Activated CD8-positive, alpha-beta memory T cell treated with anti-CD3 and anti-CD28 coated beads, Interleukin-2, amount 10 ng/mL, durations not matched to agents 7 days and 5 days (primary cell): ENCODE measurements at places on chromosomes 7 and 10. TPM values are rescaled to one million over a fixed set of nuclear protein-coding genes. Genes with fewer than 3 reads are reported as not detected.

The GDF2 gene
- not detected for total RNA-seq

DNA sequence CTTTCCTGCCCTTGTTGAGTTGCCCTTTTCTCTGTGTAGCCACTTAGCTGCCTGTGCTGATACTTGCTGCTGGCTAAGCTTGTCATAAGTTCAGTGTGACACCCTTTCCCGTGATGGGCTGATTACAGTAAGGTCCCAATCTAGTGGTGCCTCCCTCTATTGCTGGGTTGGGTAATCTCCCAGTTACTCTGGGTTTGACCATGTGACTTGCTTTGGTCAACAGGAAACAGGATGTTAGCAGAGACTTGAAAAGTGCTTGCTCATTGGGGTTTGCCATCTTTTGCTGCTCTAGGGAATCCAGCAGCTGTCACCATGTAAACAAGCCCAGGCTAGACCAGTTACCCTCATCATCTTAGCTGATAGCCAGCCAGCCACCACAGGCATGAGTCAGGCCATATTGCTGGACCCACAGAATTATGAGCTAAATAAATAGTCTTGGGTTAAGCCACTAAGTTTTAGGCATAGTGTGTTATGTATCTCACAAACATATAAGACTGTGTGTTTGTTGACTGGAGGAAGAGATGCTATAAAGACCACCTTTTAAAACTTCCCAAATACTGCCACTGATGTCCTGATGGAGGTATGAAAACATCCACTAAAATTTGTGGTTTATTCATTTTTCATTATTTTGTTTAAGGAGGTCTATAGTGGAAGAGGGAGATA lies 4.0 kb upstream of the LEP start:
- H3K36me3 ChIP-seq = peaks cover 20% of the 10 kb centered on the region
- H3K4me3 ChIP-seq = no peak overlapping the region
- H3K27me3 ChIP-seq = peaks cover 20% of the 10 kb centered on the region
- DNase-seq = peak; percentile 75
- H3K27ac ChIP-seq = peak overlapping the region; percentile 71

The RAMP3 gene
- not detected for total RNA-seq

The SERPINE1 gene
- 0.29 TPM for total RNA-seq

The FGFR2 gene
- total RNA-seq = not detected

The TMEM139 gene
- total RNA-seq = 0.41 TPM

The AP4M1 gene
- total RNA-seq = 10.6 TPM

GRCh38 chr10:93079663-93080349 lies 6.1 kb downstream of the CYP26A1 start:
- H3K36me3 ChIP-seq = no peaks in the 10 kb centered on the region
- no peak for DNase-seq
- peaks cover 14% of the 10 kb centered on the region for H3K4me1 ChIP-seq
- H3K4me3 ChIP-seq = no peak overlapping the region
